SHP77 (cell line): ENCODE measurements at places on chromosomes 7 and 10.

DNA sequence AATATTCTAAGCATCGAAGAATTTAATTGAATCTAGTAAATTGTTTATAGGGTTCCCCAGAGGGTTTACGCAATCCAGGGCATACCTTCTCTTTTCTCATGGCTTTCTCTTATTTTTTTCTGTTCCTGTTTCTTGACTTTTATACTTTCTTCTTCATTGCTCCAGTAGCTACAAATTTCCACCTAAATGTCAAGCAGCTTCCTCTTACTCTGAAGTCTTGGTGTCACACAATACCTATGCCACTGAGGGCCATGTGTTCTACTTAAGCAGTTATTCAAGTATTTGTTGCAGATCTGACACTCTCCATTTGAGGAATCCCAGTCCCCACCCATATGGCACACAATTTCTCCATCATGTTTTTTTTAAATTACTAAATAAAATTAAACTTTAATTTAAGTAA, 343.1 kb upstream of the MBL2 start:
- DNase-seq = no peak

- no peak for DNase-seq
Observed at GRCh38 chr10:102467971-102468438, 16.7 kb upstream of the C10orf95 start.

GRCh38 chr10:113360870-113361269, 192.0 kb upstream of the HABP2 start:
- DNase-seq = no peak

GRCh38 chr7:134396031-134396430, 62.9 kb downstream of the AKR1B1 start:
- no peak for DNase-seq

- no peak for DNase-seq
Observed at GRCh38 chr10:48365668-48366067, 59.2 kb downstream of the MAPK8 start.

DNA sequence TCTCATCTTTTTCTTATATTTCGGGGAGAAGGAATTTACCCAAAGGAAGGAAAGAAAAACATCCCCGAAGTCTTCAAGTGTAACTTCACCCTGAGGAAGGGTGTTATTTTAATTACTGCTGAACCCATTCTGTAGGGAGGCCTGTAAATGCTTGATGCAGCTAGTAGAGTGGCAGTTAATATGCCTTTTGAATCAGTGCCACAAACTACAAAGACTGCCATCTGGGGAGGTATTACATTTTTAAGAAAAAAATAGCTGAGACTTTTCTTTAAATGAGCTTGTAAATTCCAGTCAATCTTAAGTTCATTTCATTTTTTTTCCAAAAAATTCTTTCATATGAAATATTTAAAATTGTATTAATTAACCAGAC, 233.1 kb upstream of the FERD3L start:
- DNase-seq = no peak

DNA sequence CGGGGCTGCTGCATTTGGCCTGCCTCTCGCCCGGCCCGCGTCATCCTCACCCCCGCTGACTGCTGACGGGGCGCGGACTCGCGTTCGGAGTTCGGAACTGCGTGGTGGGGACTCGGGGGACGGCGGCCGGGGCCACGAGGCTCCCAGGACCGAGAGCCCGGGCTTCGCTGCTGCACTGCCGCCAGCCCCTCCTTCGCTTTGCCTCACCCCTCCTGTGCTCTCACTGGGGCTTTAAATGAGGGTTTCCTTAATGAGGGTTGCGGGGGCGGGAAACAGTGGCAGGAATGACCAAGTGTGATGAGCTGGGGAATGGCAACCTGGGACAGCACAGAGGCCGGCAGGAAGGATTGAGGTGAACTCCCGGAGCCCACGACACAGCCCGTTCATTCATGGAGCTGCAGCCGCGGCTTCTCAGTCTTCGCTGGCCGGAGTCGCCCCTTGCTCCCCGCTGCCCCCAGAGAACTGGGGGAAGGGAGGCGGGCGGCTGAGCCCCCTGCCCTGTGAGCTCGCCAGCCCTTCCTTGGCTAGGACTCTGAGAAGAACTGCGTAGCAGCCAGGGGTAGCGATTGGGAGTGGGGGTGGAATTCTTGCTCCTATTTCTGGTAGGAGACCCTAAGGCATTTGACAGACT, 1.5 kb upstream of the LRRC4 start:
- DNase-seq = no peak

- DNase-seq = no peak
Observed at GRCh38 chr10:80528901-80529300, 8.8 kb upstream of the SH2D4B start.

GRCh38 chr7:14622559-14622958, 280.0 kb downstream of the DGKB start:
- DNase-seq = no peak

DNA sequence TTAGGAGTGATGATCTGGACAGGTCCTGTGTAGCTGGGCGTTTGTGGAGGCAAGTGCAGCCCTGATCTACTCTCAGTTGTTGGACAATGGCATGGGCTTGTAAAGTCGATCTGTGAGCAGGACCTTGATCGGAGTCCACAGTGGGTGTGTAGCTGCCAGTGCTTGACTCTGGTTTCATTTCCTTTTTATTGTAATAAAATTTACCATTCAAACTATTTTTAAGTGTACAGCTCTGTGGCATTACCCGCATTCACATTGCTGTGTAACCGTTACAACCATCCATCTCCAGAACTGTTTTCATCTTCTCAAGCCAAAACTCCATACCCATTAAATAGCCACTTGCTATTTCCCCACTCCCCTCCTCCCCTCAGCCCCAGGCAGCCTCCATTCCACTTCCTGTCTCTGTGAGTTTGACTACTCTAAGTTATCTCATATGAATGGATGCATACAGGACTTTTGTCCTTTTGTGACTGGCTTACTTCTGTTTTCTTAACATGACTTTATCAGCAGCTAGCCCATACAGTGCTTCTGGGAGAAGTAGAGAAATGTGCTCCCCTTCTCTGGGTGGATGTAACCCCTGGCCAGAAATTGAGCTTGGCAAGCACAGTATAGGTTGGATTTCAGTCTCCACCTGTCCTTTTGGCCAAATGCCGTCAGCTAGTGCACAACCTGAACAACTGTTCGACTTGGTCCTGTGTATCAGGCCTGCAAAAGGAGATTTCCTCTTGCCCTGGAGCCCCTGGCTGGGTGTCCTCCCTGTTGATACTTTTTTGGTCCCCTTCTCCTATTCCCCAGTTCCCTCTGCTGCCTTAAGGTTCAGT, 180.0 kb downstream of the LRMDA start:
- DNase-seq = no peak

GRCh38 chr10:35898716-35899440, 256.8 kb upstream of the FZD8 start:
- no peak for DNase-seq

DNA sequence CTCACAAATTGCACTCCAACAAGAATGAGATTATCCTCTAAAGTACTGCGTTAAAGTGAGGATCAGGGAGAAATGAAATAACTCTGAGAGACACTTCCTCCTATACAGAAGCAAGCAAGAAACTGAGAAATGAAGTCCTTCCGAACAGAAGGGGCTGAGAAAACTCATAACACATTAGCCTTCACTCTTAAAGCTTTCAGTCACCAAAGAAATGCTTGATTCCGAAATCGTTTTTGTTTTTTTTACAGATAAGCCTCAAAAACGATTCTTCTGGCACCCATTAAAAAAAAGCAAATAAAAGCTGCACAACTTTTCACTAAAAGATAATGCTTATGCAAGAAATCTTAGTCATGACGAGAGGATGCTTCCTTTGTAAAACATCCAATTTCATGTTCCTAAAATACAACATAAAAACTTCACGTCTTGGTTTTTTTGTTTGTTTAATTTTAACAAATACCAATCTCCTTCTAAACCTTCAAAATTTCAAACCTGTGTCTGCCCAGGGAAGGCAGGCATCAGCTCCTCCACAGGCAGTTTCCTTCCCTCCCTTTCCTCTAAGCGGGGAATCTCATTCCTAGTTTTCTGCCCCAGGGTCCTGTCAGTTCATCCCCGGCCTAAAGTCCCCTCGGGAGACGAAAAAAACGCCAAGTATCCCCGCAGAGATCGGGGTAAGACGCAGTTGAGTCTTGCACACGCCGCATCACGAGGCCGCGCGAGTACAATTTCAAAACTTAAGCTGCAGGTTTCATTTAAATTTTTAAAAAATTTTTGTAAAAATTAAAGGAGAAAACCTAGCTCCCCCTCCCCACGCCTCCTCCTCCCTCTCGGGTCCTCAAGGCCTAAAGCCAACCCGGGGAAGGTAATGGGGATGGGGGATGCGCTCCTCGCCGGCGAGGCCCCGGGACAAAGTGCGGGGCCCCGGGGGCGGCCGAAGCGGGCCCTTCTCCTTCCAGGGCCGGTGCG, 1.1 kb downstream of the BAZ1B start:
- no peak for DNase-seq

GRCh38 chr10:17802976-17803375, 6.2 kb upstream of the MRC1 start:
- DNase-seq = no peak

DNA sequence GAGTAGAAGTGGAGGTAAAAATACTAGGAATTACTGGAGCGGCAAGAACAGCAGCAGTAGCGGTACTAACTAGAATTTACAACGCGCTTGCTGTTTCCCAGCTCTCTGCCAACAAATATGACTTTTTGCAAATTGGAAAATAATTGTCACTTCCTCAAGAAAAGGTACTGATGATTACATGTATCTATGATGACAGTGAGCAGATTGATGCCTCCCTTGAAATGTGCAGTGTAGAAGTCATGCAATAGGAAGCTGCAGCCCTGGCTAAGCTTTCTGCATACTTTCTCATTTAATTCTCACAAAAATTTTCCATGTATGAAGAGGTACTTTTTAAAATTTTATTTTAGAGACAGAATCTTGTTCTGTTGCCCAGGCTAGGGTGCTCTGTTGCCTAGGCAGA, 49.9 kb downstream of the ANK3 start:
- no peak for DNase-seq

GRCh38 chr10:113552701-113553100, at the start of gene HABP2:
HABP2 (plus strand) TSS chr10:113553053; CDS start chr10:113553122, 69 bp downstream.
- no peak for DNase-seq

- DNase-seq = no peak
Observed at GRCh38 chr7:74586258-74587175, 71.0 kb upstream of the GTF2I start.

DNA sequence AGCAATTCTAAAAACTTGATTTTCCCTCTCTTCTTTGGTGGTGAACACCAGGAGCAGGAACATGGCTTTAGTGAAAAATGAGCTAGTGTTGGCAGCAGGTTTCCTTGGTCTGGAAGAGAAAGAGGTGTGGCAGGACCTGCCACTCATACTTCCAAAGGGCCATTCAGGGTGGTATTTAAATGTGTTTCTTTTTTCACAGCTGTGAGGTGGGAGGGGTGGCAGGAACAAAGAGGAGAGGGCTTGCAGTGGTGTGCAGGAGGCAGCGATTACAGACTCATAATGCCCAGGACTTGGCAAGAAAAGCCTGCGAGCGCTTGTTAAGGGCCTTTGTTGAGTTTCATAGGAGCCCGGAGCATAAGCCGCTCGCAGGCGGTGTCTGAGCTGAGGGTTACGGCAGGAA, 36.8 kb downstream of the WIPF3 start:
- DNase-seq = no peak

DNA sequence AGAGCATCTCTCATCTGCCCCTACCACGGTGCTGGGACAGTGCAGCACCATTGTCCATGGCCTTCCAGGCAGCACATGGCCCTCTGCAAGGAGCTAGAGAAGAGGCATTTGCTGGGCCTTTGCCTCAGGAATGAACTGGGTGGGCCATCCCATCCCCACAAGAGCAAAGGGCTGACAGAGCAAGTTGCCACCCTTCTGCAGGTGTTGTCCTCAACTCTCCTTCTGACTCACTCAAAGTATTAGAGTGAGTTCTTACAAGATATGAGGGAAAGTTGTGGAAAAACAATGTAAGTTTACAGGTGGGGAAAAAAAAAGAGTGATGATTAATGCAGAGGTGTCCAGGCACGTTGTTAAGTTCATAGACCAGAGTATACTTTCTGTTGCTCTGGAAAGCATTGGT, 261.2 kb downstream of the SKIDA1 start:
- DNase-seq = no peak

DNA sequence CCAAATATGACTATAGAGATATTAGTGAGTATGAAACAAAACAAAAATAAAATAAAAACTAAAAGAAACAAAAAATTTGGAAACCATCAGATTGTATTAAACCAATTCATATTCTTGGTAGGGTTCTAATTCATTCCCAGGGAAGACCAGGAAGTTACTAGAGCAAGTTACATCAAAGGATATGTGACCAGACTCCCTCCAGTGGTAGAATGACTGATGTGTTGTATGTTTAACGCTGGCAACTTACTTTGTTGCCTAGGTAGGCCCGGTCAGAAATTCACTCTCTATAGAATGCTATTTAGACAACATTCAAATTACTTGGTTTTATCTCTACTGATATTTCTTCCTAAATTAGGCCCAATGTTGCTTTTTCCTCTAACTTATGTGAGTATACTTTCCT, 5.2 kb downstream of the PHYHIPL start:
- DNase-seq = peak; percentile 38

GRCh38 chr7:77651575-77652162, 44.6 kb upstream of the RSBN1L start:
- DNase-seq = peak; percentile 4

- no peak for DNase-seq
Observed at GRCh38 chr10:43202224-43202656, 64.0 kb downstream of the CSGALNACT2 start.

DNA sequence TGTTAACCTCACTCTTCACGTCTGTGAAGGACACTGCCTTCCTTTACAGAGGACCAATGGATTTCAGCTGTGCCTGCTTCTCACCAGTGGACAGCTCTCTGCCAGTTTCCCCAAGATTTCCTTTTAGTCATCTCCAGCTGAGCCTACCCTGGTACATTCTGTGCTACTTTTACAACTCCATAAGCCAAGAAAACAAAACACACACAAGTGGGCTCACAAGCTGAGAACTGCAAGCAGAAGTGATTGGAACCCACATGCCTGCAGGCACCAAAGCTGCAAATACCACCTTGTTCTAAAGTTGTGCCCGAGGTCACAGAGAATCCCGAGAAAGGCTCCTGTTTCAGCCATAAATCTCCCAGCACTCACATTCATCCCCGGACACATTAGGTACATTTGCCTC, 636.8 kb downstream of the PHTF2 start:
- no peak for DNase-seq

GRCh38 chr10:10532826-10533225, 484.8 kb upstream of the CELF2 start:
- DNase-seq = no peak

DNA sequence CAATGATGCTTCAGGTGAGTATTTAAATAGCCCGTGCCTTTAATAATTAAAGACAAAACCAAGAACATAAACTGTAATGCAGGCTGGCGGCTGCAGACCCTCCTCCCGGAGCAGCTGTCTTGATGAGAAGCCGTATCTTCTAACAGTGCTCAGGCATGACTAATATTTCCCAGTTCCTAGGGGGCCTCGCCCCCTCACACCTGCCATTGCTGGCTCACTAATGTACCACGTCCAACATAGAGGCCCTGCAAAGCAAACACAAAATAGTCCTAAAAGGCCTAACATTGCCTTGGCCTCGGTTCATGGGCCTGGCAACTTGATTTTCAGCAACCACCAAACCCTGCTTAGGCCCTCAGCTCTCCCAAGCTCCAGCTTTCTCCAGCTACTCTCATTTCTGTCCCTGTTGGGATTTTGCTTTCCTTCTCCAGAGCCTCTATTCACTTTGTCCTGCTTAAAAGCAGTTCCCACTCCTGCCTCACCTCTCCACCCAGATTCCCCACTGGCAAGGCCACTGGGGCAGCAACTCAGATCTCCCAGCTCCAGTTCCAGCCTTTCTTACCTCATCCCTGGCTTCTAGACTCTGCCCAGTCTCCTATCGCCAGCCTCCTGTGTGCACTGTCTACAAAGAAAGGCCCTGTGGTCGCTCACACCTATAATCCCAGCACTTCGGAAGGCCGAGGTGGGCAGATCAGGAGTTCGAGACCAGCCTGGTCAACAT, 16.2 kb downstream of the SORBS1 start:
- DNase-seq = no peak

- no peak for DNase-seq
Observed at GRCh38 chr7:88150033-88150432, 69.8 kb downstream of the SRI start.
